Nucleus accumbens (tissue), 56 donors: ENCODE measurements at places on chromosomes 2 and 18.

- no peak for DNase-seq
Observed at GRCh38 chr18:25457601-25458000, 105.6 kb upstream of the ZNF521 start.

DNA sequence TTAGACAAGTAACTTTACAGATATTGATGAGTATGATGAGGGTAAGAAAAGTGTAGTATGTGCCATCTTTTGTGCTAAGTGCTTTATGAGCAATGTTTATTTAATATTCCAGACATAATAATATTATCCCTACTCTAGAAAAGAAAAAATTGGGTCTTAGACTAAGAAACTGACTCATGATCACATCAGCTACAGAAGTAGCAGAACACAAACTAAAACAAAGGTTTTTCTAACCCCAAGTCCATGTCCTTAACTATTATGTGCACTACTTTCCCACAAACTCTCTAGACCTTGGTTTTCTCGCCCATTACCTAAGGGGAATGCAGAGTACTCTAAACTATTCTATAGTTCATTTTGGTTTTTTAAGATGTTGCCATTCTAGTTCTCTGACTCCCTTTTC is 64.5 kb downstream of the BAZ2B start:
- no peak for DNase-seq

DNA sequence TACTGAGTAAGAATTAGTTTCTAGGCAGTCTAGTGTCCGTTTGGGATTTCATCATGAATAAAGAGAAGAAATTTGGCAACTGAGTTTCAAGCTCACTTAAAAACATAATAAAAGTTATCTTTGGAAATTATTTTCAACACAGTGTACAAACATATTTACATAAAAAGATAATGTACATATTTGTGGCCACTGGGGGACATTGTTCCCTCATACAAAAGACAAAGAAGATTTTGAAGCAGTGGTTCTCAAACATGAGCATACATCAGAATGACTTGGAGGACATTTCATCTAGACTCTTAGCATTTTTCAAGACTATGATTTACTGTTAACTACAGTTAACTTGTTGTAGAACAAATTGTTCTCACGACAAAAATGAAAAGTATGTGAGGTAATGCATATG is 15.7 kb upstream of the TTC21B start:
- no peak for DNase-seq

DNA sequence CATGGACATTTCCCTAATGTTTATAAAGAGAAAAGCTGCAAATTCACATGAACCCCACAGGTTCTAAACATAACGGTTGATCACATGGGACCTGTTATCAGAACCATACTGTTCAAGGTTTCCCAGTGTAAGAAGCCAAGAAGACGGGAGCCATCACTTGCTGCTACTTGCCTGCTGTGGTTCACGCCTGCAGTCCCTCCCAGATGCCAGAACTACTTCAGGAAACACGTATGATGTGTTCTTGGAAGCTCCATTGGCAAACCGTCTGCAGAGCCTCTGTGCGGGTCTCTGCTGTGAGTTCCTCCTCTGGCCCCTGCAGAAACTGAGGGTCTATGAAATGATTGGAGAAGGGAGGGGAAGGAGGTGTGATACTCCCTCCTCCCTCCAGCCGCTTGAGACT is 75.2 kb downstream of the CABLES1 start:
- DNase-seq, result no peak

DNA sequence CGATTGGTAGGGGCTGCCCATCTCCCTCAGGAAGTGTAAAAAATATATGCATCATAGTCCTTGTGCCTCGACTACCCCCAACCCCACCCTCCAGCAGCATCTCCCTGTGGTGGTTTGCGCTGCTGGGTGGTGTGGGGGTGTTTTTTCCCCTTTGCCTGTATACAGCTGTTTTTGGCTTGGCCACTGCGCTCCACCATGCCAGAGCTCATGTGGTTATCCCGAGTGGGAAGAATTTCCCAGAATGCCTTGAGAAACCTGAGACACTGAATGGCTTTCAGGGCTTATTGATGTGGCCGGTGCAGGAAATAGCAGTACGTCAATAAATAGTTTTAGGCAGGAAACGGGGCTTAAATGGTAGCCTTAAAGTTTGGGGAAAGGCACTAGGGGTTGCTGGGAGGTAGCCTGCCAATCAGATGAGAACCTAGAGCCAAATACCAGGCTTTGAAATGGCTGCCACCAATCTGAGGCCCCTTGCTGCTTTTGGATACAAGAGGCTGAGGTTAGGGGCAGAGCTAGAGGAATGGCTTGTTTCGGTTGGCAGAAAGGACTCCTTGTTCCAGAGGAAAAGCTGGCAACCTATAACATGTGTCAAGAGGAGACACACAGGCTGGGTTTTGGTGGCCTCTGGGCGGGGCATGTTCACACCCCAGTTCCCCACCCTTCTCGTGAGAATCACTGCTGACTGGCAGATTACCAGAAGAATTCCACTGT is 144.1 kb downstream of the SMAD7 start:
- no peak for DNase-seq

DNA sequence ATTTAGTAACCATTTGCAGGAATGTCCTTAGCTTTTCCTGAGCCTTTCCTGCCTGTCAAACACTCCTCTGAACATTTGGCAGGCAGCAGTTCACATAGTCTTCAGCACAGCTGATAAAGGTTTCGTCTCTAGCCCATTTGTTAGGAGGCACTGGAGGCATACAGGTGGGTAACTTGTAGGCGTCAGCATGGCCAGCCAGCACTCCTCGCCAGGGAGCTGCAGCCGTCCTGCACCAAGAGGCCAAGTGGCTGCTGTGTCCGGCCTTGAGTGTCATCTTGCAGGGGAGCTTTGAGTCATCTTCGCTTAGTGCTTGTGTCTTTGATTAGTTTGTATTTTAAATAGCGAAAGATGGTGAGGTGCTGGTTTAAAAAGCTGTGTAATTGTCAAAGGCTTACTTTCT is 120.3 kb upstream of the NFATC1 start:
- no peak for DNase-seq

GRCh38 chr18:13513481-13513880 is 212.9 kb downstream of the FAM210A start:
- DNase-seq, result no peak

DNA sequence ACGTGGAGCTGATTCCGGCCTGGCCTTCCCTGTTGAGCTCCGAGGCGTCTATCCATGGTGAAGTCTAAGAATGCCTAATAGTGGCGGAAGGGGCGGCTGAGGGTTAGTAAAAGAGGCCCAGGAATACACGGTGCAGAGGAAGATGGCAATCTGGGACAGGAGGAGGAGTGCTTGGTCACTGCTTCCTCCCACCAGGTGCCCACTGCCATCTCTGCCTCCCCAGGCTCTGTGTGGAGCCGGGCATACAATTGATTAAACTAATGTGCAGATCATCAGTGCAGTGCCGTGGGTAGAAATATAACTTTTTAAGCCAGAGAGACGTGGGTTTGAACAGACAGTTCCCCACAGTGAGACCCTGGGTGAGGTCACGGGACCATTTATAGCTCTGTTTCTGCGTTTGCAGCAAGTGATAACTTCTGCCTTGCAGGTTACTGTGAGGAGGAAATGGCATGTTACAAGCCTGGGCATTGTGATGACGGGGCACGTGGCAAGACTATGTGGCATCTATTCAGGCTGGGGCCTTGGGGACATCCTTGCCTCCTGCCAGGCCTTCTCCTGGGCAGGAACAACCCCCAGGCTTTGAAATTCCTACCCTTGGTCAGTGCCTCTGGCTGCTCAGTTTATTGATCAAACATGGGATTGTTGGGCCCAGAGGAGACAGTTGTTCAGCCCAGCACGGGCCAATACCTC is 204.9 kb downstream of the ASB1 start:
- DNase-seq, result no peak

- no peak for DNase-seq
Observed at GRCh38 chr2:169362118-169362893, at the start of gene LRP2. Gene LRP2, minus strand, starts transcription at chr2:169362534. Its CDS starts 135 bp downstream, at chr2:169362399.

- DNase-seq, result no peak
Observed at GRCh38 chr2:212213191-212213590, 325.4 kb downstream of the ERBB4 start.

DNA sequence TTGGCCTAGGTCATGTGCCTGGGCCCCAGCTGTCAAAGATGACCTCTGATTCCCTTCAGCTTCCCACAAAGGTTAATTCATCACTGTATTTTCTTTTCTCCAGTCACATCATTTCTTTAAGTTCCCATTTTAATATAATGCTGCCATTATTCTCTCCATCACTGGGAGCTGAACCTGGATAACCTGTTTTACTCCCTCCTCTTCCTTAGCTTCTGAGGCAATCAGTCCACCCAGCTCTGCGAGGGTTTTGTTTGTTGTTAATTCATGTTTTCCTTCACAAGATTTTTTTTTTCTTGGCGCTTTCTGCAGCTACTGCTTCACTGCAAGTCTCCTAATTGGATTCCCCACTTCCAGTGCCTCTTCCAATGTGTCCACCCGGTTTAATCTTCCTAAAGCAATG is 5.1 kb upstream of the EML4 start:
- DNase-seq, result no peak

GRCh38 chr2:160430001-160430344 is 63.6 kb downstream of the RBMS1 start:
- DNase-seq, result no peak

GRCh38 chr2:128280158-128280871 is 38.4 kb downstream of the HS6ST1 start:
- DNase-seq, result no peak

GRCh38 chr2:99554238-99554637 is 64.4 kb upstream of the REV1 start:
- DNase-seq, result no peak

GRCh38 chr2:166240387-166241313 is 112.8 kb upstream of the SCN1A start:
- DNase-seq, result no peak

- DNase-seq, result no peak
Observed at GRCh38 chr2:200483729-200484198, 26.1 kb downstream of the KCTD18 start.

DNA sequence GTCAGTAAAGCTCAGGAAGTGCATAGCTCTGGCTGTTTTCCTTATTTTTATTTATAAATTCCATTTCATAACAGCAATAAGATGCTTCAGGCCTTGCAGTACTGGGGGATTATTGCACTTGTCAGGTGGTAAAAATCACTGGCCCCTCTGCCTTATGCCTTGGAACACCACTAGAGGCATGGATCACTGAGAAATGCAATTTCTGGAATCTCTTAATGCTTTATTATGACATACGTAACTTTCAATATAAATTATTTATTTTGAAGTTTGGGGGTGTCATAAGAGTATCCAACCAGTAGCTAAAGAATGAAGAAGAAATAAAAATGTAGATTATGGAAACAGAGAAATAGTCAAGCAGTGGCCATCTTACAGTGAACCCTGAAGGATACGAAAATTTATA is 183.1 kb downstream of the FIGN start:
- no peak for DNase-seq

DNA sequence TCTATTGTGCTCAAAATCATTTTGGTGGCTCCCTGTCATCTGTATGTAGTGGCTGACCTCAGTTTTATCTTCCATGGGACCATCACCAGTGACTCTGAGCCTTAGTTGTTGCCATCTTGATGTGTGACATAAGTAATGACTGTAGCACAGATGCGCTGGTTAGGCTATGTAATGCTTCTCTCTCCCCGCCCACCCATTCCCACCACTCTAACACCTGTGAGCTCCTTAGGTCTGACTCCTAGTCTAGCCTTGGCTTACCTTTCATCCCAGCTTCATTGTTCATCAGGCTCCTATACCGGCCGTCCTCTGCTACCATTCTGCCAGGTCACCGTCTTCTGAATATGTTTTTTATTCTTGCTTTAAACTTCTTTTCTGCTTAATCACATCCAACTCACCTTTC is 17.2 kb downstream of the MYO1B start:
- DNase-seq, result no peak

GRCh38 chr2:22079583-22079982 is 955.8 kb downstream of the TDRD15 start:
- no peak for DNase-seq
